ELR (cell line): ENCODE measurements at places on chromosomes 5 and 9.

DNA sequence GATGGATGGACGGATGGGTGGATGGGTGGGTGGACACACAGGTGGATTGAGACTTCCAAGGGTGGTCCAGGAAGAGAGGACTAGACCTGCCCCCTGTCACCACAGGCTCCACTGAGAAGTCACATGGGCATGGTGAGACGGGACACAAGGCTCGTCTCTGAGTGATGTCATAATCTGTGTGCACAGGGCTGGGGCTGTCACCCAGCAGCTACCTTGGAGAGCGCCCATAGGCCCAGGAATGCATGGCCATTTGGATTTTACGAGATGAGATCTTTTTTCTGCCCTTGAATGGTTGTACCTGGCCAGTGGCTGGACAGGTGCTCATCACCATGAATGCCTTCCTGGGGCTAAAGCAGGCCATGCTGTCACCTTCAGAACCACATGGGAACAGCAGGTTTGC, 3.1 kb downstream of the OLFM1 start:
- no peak for DNase-seq

DNA sequence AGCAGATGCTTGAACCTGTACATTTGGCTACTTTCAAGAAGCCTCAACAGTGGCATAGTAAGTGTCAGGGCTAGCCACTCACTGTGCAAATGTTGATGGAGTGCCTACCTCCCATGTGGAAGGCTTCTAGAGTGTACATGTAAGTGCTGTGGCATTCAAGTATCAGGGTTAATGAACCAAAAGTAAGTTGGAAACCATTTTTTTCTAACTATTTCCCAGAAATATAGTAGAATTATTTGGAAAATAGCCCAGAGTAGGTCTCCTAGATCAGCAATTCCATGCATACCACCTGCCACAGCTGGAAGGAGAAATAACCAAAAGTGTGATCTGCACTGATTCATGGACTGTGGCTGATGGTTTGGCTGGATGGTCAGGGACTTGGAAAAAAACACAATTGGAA, 53.3 kb downstream of the FOXD1 start:
- DNase-seq, result no peak

DNA sequence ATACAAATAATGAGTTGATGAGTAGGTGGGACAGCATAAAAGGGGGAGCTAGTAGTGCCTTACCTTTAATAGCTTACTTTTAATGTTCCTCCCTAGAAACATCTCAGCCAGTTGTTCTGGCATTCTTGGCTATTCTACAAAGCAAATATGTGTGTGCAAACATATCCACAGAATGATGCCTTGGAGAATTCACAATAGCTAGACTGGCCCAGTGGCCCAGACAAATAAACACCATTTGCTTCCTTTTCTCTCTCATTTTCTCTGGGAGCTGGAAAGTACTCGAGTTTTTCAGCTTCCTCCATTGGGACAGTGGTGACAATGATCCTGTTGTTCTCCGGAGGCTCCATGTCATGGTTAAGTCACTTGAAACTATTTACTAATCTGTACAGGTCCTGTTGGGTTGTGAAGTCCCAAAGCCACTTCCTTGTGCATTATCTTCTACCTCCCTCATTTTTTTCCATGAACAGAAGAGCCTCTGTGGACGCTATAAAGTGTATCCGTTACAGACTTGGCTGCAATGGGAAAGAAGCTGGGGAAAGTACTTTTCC, 122.9 kb downstream of the DMAC1 start:
- DNase-seq, result no peak

GRCh38 chr5:172491481-172491880, 37.2 kb upstream of the SH3PXD2B start:
- DNase-seq, result no peak

GRCh38 chr5:141763541-141763940, 81.5 kb upstream of the ARAP3 start:
- DNase-seq, result no peak

DNA sequence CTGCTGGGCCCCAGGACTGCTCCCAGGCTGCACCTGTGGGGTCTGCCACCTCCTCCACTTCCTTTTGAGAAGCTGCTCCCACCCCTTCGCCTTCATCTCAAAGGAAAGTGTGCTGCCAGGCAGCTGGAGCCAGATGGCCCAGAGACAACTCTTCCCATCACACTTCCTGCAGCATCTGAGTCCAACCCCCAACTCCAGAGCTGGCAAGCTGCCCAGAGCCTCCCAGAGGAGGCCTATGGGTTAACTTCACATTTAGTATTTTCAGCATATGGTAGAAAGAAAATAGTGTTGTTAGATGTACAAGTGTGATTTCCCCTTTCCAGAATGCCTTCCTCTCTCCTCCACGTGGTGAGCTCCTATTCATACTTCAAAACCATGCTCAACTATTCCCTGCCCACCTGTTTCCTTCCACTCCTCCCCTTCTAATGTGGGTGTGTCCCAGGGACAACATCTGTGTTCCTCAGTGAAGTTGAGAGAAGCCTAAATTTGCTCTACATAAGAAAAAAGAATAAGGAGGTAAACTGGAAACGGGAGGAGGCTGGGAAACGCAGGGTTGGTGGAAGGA, 38.6 kb upstream of the KCNMB1 start:
- no peak for DNase-seq

- DNase-seq, result peak; percentile 70
Measured at GRCh38 chr5:13606051-13606450, 338.4 kb downstream of the DNAH5 start.

DNA sequence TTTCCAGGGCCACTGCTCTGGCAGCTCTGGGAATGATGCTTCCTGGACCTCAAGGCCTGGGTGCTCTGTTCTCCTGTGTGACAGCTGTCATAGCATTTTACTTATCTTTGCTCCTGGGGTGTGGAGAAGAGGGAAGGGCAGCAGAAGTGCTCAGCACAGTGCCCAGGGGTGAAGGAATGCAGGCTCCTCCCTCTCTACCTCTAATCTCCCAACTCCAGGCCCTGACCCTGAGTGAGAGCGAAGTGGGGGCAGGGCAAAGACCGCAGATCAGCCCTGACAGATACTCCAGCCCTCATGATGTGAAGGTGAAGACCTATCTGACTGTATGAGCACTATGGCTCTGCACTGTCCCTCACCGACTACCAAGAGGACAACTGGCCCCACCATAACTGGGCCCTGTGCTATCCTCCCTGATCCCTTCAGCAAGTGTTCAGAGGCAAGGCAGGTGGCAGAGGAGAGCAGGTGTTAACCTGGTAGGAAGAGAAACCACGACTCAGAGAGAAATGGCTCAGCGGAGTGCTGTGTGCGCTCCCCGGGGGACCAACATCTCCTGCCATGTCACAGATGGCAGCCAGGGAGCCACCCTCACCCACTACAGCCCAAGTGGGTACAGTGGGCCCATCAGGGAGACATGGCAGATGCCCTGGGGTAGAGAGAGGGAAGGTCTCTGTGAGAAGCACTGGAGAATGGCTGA, 16.8 kb downstream of the ACSL6 start:
- no peak for DNase-seq

DNA sequence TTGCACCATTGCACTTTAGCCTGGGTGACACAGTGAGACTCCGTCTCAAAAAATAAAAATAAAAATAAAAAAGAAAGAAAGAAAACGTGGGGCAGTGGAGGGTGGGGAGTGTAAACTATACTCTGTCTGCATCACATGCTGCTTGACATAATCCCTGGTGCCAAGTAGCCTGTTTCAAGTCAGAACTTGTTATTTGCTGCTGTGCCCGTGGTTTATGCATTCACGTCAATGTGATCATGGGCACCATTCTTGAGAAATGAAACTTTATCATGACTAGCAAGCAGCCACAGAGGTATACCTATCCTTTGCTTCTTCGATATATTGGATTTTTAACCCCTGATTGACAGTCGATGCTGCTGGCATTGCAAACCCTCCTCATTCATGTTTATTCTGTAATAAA, 4.1 kb upstream of the SMU1 start:
- no peak for DNase-seq

DNA sequence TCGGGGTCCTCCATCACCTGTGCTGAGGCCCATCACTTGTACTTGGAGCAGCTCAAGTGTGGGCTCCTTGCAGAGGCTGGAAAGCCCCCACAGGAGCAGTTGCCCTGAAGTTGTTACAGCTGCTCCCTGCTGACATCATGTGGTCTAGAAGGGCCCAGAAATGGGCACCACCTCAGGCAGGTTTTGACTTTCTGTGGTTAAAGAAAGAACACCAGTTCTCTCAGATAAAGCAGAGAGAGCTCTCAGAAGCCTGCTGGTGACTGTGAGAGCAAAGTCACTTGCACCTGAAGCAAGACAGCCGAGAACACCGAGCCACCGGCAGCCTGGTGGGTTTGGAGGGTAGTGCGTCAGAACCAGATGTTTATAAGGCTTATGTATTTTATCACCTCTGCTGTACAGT, 70.4 kb downstream of the MVB12B start:
- DNase-seq, result no peak

DNA sequence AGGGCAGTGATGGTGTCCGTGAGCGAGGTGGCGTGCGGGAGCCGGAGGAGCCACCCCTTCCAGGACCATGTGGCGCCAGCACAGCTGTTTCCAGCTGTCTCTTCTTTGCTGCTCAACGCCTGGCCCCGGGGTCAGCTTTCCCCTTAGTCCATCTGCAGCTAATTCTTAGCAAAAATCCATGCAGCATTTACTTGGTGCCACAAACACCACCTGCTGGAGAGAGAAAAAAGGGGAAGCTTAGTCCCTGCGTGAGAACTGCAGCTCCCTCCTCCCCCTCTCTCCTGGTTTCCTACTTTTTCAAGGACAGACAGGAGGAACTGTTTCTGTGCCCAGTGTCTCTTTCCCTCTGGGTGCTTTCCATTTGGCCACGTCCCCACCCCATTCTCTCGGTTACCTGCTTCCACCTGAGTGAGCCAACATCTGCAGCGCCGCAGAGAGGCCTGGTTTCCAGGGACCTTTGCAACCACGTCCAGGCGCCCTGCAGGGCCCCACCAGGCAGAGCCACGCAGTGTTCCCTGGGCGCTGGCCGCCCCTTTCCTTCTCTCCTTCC, 3.4 kb downstream of the SLC6A19 start:
- DNase-seq, result peak; percentile 31

GRCh38 chr9:15277400-15278090, 29.5 kb downstream of the TTC39B start:
- DNase-seq, result peak; percentile 23

DNA sequence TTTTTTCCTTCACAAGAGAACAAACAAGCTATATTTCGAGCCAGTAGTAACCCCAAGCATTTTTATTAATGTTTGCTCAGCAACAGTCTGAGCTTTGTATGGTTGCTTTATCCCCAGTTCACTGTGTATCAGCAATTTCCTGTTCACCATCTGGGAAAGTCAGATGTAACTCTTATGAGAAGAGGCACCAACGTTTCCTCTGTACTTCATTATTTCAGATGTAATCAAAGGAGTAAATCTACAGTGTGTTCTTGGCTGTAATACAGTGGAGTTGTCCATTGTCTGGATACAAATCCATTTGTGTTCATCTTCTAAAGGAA, 340.2 kb downstream of the ARRDC3 start:
- no peak for DNase-seq

GRCh38 chr9:18910916-18911315, 122.1 kb downstream of the SAXO1 start:
- no peak for DNase-seq

DNA sequence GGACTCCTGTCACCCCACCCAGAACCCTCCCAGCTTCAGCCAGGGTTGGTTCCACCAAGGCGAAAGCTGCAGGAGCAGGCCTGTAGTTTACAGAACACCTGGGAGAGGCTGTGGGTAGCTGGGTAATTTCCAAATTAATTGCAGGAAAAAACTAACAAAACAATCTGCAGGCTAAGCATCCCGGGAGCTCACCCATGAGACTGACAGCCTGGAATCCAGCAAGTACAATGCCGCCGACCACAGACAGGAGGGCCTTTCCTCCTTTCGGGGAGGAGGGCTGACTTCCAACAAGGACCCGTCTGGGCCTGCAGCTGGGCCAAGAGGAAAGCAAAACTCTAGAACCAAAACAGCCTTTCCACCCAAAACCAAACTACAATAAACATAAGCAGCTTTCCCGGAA, 10.3 kb downstream of the FOXE1 start:
- DNase-seq, result no peak

- peak; percentile 80 for DNase-seq
Measured at GRCh38 chr9:88462191-88462590, 72.8 kb upstream of the NXNL2 start.

DNA sequence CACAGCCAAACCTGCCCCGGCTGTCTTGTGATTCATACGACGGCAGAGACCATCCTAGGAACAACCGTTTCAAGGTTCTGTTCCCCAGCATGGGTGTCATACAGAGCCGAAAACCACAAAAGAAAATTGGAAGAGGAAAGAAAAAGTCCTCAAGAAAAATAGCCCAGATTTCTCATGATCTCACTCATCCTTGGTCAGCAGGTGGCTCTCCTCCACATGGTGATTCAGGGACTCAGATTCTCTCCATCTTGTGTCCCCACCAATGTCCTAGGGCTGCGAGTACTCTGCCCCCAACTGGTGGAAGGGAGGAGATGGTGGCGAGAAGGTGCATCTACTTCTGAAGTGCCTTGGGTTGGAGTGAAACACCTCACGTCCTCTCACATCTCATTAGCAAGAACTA, 25.6 kb downstream of the PDZD2 start:
- DNase-seq, result peak; percentile 54

DNA sequence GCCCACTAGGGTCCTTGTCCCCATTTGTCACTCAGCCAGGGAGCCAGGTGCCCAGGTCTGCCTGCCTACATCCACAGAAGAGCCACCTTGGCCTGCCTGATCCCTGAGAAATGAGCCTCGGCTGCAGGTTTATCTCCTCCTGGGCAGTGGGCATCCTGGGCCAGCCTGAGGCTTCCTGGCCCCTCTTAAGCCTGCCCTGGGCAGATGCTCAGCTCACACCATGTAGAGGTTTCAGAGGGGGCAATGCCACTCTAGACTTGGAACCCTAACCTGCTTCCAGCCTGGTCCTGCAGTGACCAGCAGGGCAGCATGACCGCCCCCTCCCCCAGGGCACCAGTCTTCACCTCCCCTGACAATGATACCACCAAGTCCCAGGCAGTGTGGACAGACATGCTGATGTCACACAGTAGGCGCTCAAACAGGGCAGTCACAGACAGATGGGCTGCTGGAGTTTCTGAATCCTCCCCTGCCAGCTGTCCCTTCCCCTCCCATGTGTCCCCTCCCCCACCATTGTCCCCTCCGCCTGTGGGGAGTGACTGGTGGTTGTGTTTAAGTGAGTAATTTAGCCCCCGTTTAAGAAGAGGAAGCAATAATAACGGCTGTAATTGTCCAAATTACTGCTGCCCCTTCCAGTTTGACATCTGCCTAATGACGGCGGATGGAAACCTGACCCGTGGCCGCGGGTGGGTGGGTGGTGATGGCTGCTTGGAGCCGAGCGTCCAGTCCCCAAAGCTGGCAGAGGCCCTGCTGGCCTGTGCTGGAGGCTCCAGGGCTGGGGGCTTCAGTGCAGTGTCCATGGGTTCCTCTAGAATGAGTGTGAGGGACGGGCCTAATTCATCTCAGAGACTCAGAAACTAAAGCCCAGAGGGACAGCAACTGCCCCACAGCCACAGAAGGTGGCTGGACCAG, 147.7 kb downstream of the BARX1 start:
- no peak for DNase-seq

GRCh38 chr9:87742813-87743428, 17.0 kb downstream of the CTSL start:
- DNase-seq, result peak; percentile 48

GRCh38 chr5:122179701-122180100, 50.4 kb downstream of the ZNF474 start:
- no peak for DNase-seq
